ENCODE measurements at places on chromosomes 1 and 21.

- DNase-seq = no peak
Measured at GRCh38 chr1:46568461-46568891, 17.0 kb upstream of the KNCN start.

DNA sequence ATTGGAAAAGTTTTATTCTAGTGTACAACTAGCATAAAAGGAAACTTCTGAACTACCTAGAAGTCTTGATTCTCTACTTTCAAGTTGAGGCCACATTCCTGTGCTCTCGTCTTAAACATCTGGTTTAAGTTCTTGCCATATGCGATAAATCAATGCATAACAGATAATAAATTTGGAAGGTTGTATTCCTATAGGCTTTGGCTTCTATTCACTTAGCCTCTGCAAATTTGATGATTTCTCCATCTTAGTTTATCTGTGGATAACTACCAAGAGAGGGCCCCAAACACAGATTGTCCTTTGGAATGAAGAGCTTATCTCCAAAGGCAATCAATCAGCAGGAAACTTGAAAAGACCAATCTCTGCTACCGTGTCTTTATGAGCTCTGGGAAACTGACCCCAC, 11.7 kb upstream of the RNF2 start:
- no peak for DNase-seq

DNA sequence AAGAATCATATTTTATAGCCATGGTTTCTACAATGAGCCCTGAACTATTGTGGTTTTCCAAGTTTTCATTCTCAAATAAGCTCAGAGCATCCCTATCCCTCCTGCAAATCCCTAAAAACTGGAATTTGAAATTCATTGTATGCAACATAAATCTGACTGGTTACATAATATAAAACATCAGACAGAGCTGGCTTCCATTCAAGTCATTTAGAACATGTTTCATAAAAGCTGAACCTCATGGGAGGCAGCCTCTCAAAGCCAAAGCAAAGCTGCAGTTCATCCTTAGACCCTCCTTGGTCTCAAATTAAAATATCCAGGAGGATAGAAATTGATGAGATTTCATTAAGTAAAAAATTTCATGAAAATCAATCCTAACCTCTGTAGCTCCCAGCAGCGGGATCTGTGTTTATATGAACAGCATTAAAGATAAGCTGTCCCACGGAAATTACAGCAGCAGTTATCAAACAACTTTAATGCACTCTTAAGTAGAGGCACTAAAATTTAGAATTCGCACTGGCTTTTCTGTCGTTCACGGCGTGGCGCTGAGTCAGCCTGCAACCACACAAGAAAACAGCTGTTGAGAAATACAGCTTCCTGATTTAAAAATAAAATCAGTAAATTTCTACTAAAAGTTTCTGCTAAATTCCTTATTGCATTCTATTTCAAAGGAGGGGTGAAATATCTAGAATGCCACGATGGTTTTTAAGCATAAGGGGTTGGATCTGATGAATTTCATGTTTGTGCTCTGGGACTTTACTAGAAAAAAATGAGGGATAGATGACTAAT, 99.9 kb upstream of the TIAM1 start:
- DNase-seq = no peak

DNA sequence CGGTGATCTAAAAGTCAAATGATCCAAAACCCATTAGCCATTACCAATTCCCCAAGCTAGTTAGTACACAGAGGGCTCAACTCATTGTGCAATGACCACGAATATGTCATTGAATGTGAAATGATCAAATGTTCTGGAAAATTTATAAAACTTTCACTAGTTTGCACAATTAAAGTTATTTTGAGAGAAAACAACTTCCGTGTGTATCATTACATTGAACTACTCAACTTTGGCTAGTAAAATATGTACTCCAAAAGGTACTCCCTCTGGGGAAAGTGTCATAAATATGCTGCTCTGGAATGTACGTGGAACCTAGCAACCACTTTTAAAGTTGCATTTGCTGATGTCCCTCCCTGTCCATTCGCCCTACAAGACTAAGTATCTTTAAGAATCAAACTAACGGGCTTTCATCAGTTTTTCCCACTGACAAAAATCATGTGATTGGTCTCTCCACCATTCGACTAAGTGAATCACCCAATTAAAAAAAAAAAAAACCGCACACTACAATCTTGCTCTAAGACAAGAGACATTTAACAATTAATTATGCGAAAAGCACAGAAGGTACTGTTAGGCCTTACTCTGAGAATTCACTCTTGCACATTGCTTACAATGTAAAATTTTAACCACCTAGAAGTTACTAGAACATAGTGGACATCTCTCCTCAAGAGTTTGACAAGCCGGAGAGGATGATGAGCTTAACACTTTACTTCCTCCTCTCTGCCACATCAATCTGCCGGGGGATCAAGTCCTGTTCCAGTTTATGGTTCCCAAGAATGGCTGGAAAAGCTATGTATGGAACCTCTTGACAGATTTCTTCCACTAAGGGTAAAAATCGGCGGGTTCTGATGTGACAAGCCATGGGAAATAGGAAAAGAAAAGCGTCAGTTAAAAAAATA, 1.2 kb downstream of the ACBD3 start:
- peak; percentile 11 for DNase-seq

GRCh38 chr21:29433366-29434059, 134.8 kb downstream of the BACH1 start:
- no peak for DNase-seq

- DNase-seq = no peak
Measured at GRCh38 chr1:207815466-207815865, 63.6 kb downstream of the CD46 start.

GRCh38 chr1:41878911-41879310, 39.8 kb downstream of the HIVEP3 start:
- DNase-seq = no peak

GRCh38 chr1:10908266-10908665, 104.2 kb upstream of the TARDBP start:
- no peak for DNase-seq

DNA sequence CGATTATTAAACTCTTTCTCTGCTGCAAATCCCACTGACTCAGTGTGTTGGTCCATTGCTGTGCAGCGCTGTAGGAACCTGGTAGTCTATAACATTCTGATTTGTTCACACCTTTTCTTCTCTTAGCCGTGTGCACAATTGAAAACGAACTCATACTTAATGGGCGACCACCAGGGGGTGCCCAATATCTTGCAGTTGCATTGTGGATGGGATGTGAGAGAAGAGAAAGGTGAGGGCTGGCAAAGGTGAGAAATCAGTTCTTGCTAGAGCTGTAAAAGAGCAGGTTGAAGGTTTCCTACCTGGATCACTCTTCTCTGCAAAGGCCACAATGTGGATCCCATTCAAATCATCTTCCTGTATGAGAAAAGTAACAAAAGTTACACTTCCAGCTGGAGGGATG, 51.0 kb downstream of the CASQ2 start:
- no peak for DNase-seq

DNA sequence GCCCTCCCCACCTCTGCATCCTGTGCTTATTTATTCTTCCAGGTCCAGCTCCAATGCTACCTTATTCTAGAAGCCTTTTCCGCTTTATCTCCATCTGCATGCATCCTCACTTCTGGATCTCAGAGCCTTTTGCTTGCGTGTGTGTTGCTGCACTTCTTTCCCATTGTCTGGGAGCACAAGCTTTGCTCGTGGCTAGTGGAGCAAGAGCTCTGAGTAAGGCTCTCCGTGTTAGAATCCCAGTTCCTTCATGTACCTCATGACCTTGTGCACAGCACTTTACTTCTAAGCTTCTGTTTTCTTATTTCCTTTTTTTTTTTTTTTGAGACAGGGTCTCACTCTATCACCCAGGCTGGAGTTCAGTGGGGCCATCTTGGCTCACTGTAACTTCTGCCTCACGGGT, 140.0 kb upstream of the POU3F1 start:
- no peak for DNase-seq

DNA sequence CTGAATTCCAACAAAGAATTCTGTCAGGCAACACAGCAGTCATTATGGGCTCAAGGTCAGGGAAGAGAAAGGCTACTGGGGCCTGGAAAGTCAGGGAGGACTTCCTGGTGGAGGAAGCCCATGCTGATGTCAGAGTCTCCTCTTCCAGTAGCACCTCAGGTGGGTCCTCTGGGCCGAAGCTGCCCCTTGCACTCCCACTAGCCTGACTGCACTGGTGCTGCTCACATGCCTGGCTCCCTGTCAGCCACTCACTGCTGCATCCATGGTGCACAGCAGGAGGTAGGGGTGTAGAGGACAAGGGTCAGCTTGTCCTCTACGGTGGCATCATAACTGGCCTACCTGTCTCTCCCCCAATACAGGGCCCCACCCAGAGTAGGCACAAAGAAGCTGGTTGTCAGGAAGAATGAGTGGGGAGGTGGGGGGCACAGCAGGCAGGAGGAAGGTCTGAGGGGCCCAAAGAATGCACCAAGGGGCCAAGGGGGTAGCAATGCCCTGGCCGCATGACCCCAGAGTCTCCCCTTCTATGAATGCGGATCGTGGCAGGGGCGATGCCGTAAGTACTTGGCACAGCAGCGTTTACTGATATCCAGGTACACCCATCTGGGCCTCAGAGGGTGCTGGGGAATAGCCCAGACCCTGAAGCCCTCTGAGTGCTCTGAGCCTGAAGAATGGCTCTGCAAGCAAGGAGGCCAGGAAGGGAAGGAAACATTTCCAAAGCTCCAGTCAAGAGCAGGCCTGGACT, 80.3 kb downstream of the GLIS1 start:
- DNase-seq = no peak

- DNase-seq = no peak
Measured at GRCh38 chr1:69921486-69921885, 283.9 kb downstream of the LRRC40 start.

GRCh38 chr1:151327223-151327902, at the start of gene PI4KB:
TSS of gene PI4KB (minus strand) at chr1:151327416. CDS start at chr1:151316481, 10,935 bp downstream.
- DNase-seq = peak; percentile 99

DNA sequence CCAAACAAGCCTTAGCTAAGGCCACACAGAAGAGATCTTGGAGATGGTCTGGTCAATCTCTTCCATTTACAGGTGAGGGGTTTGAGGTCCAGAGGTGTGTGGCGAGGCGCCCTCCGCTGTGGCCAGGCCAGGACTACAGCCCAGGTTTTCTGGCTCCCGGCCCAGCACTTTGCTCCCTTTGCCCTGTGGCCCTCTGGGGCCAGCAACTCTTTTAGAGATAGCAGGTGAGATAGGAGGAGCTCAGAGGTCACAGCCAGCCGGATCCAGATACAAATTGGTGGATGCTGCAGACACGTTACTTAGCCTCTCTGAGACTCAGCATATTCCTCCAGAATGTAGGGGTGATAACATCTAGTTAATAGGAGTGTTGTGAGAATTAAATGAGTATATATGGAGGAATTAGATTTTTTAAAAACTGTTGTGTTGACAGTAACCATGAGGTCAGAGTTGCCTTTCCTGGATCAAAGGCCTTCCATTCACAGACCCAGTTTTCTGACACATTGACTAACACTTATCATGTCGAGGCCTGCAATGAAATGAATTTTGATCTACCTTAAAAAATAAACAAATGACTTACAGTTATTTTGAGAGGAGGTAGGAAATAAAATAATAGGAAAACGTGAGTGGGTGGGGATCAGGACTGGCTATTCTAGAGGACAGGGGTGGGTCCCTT, 16.6 kb downstream of the TEX35 start:
- DNase-seq = no peak

DNA sequence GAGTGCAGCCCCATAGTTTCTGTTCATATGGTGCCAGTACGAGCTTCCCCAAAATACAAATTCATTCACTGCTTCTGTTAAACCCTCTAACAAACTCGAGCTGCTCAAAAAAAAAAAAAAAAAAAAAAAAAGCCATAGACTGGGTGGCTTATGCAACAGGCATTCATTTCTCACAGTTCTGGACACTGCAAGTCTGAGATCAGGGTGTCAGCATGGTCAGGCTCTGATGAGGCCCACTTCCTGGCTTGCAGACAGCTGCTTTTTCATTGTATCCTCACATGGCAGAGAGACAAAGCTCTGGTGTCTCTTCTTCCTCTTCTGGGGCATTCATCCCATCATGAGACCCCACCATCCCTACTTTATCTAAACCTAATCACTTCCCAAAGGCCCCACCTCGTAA, 121.6 kb downstream of the PTBP2 start:
- DNase-seq = no peak

- DNase-seq = no peak
Measured at GRCh38 chr1:37452416-37452815, 22.0 kb upstream of the ZC3H12A start.

GRCh38 chr1:187948170-187948794, 1119.5 kb downstream of the PLA2G4A start:
- DNase-seq = no peak

- DNase-seq = no peak
Measured at GRCh38 chr1:184191181-184191621, 139.7 kb downstream of the TSEN15 start.

GRCh38 chr1:14495996-14496395, 102.5 kb upstream of the KAZN start:
- DNase-seq = no peak

- no peak for DNase-seq
Measured at GRCh38 chr1:107762751-107763390, 202.1 kb downstream of the VAV3 start.

GRCh38 chr1:164337394-164337793, 221.6 kb upstream of the PBX1 start:
- no peak for DNase-seq

- no peak for DNase-seq
Measured at GRCh38 chr1:7520496-7520895, 250.6 kb upstream of the VAMP3 start.

DNA sequence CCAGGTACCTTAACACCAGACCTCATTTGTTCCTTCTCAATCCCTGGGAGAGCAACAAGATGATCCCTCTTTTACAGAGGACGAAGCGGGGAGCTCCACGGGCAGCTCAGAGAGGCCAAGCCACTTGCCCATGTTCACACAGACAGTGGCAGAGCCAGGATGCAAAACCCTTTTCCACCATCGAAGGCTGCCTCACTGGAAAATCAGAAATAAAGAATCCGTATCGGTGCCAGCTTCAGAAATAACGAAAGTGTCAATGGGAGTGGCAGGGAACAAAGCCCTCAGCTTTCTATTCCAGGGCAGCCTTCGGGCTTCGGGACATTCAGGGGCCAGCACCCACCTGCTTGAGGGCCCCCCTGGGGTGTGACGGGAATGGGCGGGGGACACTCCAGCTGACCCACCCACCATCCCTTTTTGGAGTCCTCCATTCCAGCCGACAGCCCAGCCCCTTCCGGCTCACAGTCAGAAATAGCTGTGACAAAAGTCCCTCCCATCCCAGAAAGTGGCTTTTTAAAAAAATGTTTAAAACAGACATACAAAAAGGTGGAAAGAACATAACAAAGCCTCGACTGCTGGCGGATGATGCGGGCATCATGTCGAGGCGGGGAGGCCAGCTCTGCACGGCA, 6.0 kb downstream of the IFFO2 start:
- peak; percentile 30 for DNase-seq

DNA sequence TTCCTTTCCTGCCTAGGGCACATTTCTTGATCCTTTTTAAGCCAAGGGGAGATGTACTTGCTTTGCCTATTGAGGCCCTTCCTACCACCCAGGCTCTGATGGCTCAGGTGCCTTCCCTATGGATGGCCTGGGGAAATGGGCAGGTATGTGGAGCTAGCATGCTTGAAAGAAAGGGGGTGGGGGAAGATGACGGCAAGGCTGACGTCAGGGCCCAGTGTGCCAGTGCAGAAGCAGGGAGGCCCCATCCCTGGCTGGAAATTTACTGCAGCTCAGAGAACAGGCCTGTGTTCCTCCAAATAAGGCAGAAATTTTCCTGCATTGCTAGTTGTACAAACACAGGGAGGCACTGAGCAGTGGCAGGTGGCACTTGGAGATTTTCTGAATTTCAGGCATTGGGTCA, 453.2 kb upstream of the VAMP3 start:
- DNase-seq = no peak

- no peak for DNase-seq
Measured at GRCh38 chr1:230349020-230349393, 77.1 kb downstream of the PGBD5 start.

- no peak for DNase-seq
Measured at GRCh38 chr1:221801251-221801661, 59.4 kb upstream of the DUSP10 start.

- DNase-seq = no peak
Measured at GRCh38 chr1:173095632-173096031, 44.9 kb upstream of the TNFSF18 start.

Data from kidney capillary endothelial cell (primary cell).